Stimulated activated naive CD4-positive, alpha-beta T cell (primary cell): ENCODE measurements at places on chromosomes 2 and 18.

DNA sequence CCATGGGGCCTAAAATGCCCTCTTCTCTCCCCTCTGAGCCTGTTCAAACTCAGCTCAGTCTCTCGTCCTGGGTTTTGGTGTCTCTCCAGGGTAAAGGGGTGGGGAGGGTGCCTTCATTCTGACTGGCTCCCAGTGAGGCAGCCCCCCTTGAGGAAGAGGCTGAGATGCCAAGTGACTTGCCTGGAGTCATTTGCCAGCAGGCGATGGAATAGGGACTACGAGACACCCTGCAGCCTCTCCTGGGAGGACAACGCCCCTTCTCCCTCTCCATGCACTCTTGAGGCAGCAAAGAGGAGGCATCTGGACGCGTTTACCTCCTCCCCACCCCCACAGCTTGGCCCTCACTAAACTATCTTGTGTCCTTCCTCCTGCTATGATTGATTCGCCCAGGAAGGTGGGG lies 760 bp upstream of the STON1 start:
- no peak for DNase-seq

DNA sequence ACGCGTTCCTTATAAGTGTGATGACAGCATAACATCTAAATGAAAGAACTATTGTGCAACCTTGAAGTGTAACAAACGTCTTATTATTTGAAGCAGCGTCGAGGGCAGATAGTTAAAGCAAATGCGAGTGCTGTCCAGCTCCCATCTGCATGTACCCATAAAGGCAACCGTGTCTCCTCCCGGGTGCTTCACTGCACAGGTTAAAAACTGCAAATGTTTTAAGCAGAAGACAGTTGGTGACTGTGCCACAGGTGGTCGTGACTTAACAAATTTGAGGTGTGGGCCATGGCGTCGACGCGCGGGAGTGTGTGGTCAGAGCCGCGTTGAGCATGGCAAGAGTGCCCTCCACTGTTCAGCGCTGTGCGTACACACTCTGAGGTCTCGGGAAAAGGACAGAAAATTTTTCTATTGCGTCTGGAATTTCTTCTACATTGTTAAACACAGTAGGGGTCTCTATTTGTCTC lies 6.4 kb downstream of the SALL3 start:
- DNase-seq: no peak

DNA sequence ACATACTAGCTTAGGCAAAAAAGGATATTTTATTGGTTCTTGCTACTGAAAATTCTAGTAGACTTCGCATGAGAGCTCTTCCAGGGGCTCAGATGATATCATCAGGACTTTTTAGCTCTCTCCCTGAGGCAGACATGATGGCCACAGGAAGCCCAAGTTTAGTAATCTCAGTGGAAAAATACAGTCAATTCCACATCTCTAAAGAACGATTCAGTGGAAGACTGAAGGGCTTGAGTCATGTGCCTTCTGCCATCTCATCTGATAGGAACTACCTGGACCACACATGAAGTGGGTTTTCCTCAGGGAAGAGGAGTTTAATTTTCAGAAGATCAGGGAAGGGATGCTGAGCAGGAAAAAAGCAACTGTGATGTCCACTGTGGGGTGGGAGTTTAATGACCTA lies 117.3 kb downstream of the TTC27 start:
- DNase-seq: no peak

DNA sequence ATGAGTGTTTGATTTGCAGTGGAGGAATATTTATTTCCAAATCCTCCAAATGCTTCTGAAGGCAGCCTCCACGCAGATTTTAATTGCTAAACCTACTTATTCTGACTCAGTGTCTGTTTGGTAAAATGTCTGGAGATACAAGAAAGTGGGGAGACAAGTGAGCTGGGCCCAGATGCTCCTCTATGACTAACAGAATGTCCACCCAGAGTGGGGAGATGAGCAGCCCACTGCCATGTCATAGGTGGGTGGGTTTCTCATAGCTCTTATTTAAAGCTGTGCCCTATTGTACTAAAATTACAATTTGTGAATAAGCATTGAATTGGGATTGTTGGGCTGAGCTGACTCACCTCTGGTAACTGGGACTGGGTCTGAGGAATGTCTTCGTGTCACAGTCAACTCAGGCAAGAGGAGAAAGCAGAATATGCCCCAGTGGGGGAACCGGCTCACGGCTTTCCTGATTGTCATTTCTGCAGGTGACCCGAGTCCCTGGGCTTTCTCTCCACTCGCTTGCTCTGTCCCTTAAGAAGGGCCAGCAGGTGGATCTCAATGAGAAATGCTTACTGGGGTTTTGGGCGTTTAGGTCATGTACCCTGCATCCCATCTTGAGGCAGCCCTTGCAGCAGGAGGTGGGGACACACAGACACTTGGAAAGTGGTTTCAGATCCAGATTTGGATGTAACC lies 116.3 kb upstream of the SPRED2 start:
- DNase-seq: no peak

DNA sequence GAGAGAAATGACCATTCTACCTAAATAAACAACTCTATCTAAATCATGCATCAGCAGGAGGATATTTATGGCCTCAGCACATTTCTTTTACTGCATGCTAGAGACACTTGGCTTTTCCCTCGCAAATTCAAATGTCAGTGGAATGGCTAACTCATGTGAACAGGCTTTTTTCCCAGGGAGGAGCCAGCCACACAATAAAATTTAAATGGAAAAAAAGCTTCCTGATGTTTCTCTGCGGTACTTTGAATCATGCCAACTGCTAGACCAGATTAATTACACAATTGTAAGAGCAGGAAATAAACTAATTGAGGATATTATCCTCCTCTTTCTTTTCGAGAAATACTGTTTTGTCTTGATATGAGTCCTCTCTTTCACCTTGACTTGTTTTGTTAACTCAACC lies 676.3 kb downstream of the IRS1 start:
- no peak for DNase-seq

DNA sequence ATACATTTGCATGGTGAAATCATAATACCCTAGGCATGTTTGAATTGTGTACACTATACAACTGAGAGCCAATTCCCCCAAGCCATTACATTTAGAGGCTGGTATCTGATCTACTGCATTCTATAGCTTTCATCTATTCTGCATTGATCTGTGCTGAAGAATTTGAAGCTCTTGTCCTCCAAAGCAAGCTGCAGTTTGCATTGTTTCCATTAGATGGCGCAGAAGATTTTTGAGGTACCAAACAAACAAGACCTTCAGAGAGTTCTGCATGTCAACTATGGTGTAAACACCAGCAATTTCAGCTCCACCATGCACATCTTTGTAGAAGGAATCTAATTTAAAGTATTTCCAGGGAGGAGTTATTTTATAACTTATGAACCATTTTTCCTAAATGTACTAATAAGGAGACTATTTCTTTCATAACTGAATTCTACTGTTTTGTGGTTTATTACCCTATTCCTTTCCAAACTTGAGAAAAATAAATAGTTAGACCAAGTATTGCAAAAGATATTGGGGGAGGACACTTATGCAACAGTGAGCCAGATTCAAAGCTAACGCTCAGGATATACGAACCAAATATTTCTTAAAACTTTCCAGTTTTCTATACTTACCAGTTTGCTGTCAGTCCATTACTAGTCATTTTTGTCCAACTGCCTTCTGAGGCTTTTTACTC lies 761.8 kb upstream of the ACVR2A start:
- DNase-seq: no peak
